Mesangial cell (primary cell): ENCODE measurements at places on chromosomes 1 and 21. TPM values are rescaled to one million over a fixed set of nuclear protein-coding genes. Genes with fewer than 3 reads are reported as not detected.

Gene S100A7A
- not detected in 2 replicates for total RNA-seq

Gene CNIH3
- total RNA-seq: 4.2 and 4.3 TPM in 2 replicates

Gene TCP10L
- under 0.01 TPM in 1 of 2 replicates, not detected in the other for total RNA-seq

Gene TNFRSF9
- total RNA-seq: 0.51 and 1.5 TPM in 2 replicates

Gene EIF3I
- total RNA-seq: 242 and 347 TPM in 2 replicates

Gene CHI3L2
- not detected in 2 replicates for total RNA-seq

Gene P3R3URF
- not detected in 2 replicates for total RNA-seq

Gene AMY1C
- total RNA-seq: not detected in 2 replicates

Gene MYOG
- total RNA-seq: not detected in 2 replicates

Gene KCND3
- total RNA-seq: not detected in 2 replicates

Gene CACNA1S
- not detected in 2 replicates for total RNA-seq

Gene TCEA3
- total RNA-seq: 2.6 and 4.8 TPM in 2 replicates

Gene C4BPB
- total RNA-seq: not detected in 2 replicates

Gene ZNF683
- total RNA-seq: not detected in 2 replicates

Gene IFI16
- 15.8 and 43.5 TPM in 2 replicates for total RNA-seq

Gene VPS13D
- total RNA-seq: 16.9 and 33.8 TPM in 2 replicates

Gene ATPAF1
- total RNA-seq: 34.4 and 39.4 TPM in 2 replicates

Gene KCNE2
- not detected in 2 replicates for total RNA-seq

Gene PPM1J
- 2.3 and 4.4 TPM in 2 replicates for total RNA-seq

Gene PIGK
- total RNA-seq: 17.2 and 17.8 TPM in 2 replicates

Gene IL12RB2
- total RNA-seq: 0.33 TPM in 1 of 2 replicates, not detected in the other

Gene CCDC27
- total RNA-seq: not detected in 2 replicates

Gene BCAR3
- total RNA-seq: 60.6 and 74.8 TPM in 2 replicates

Gene CITED4
- total RNA-seq: 20.4 and 30.0 TPM in 2 replicates

Gene SERTAD4
- total RNA-seq: 9.8 and 14.7 TPM in 2 replicates

Gene EVA1C
- total RNA-seq: 1.6 and 2.4 TPM in 2 replicates

Gene AMPD1
- not detected in 2 replicates for total RNA-seq

Gene GUCA2A
- not detected in 2 replicates for total RNA-seq

Gene TAS1R3
- not detected in 2 replicates for total RNA-seq

Gene SPATC1L
- 20.7 TPM in 1 of 2 replicates, not detected in the other for total RNA-seq

Gene FCRL2
- not detected in 2 replicates for total RNA-seq

Gene SRGAP2
- 45.0 and 45.8 TPM in 2 replicates for total RNA-seq

Gene PDZK1IP1
- total RNA-seq: 7.3 and 122 TPM in 2 replicates

Gene FCRL6
- not detected in 2 replicates for total RNA-seq

Gene EPS15
- 18.4 and 22.1 TPM in 2 replicates for total RNA-seq

Gene LCE3B
- not detected in 2 replicates for total RNA-seq

Gene LEFTY2
- total RNA-seq: 0.13 TPM in 1 of 2 replicates, not detected in the other

Gene TMEM269
- total RNA-seq: 0.25 TPM in 1 of 2 replicates, not detected in the other

Gene CD58
- total RNA-seq: 7.4 and 13.9 TPM in 2 replicates

Gene OR2T35
- not detected in 2 replicates for total RNA-seq

Gene PM20D1
- 0.63 and 1.5 TPM in 2 replicates for total RNA-seq

Gene OLFML3
- total RNA-seq: 4.9 and 53.6 TPM in 2 replicates

Gene COL11A1
- total RNA-seq: 1.8 and 14.2 TPM in 2 replicates

Gene UMODL1
- not detected in 2 replicates for total RNA-seq

Gene ELK4
- 8.3 and 10.5 TPM in 2 replicates for total RNA-seq

Gene NCAM2
- 0.49 and 0.51 TPM in 2 replicates for total RNA-seq

Gene BRDT
- not detected in 2 replicates for total RNA-seq

Gene USH2A
- total RNA-seq: under 0.01 TPM in 1 of 2 replicates, not detected in the other

Gene HOOK1
- 2.0 and 4.3 TPM in 2 replicates for total RNA-seq

Gene NTPCR
- total RNA-seq: 8.5 and 23.5 TPM in 2 replicates

Gene CNR2
- not detected in 2 replicates for total RNA-seq

Gene MATN1
- total RNA-seq: not detected in 2 replicates

Gene RHBG
- not detected in 2 replicates for total RNA-seq

Gene HLX
- 2.8 and 3.9 TPM in 2 replicates for total RNA-seq

Gene OR14K1
- not detected in 2 replicates for total RNA-seq

Gene RHOU
- 0.49 and 3.5 TPM in 2 replicates for total RNA-seq

Gene IGSF21
- total RNA-seq: not detected in 2 replicates

Gene NBPF26
- 6.3 and 11.2 TPM in 2 replicates for total RNA-seq
